ENCODE measurements at places on chromosomes 16 and 17.

- no peak for DNase-seq
Observed at GRCh38 chr17:59298521-59298920, 32.9 kb upstream of the YPEL2 start.

- DNase-seq, result no peak
Observed at GRCh38 chr17:33562792-33563191, 269.7 kb upstream of the ASIC2 start.

GRCh38 chr17:40108970-40109824, 8.8 kb upstream of the NR1D1 start:
- no peak for DNase-seq

DNA sequence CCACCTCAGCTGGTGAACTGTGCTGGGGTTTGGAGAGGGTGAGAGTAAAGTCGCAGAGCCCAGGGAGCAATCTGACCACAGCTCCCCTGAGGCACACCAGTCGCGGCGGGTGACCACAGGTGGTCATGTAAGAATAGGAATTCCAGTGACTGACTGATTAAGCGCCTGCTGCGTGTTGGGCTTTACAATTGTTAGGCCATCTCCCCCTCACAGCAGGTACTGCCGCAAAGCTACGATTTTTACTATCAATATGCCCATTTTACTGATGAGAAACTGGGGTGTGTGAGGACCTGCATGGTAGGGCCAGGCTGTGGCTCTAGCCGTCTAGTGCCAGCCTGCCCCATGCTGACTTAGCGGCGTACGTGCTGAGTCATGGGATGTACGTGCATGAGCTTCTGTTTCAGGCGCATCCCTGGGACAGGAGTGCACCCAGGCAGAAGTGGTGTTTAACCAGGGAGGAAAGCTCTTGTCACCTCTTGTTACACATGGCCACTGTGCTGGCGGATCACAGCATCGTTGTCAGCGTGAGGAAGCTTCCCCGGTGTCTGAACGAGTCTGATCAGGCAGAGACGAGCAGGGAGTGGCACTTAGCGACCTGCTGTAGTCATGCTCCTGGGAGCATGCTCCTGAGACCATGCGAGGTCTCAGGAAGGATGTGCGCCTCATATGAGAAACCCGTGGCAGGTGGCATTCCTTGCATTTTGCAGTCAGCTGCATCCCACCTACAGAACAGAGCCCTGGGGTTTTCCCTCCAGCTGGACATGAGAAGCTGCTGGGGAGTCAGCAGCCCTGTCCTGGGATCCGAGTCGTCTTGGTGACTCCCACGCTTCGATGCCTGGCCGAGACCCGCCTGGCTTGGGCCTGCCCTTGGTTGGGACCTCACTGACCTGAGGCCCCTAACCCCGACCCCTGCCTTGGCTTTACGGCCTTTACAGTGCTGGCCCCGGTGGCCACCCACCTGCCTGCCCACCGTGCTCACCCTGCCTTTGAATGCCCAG, 163.7 kb upstream of the CHMP6 start:
- no peak for DNase-seq

- DNase-seq, result no peak
Observed at GRCh38 chr16:85416228-85417109, 196.7 kb upstream of the GSE1 start.

DNA sequence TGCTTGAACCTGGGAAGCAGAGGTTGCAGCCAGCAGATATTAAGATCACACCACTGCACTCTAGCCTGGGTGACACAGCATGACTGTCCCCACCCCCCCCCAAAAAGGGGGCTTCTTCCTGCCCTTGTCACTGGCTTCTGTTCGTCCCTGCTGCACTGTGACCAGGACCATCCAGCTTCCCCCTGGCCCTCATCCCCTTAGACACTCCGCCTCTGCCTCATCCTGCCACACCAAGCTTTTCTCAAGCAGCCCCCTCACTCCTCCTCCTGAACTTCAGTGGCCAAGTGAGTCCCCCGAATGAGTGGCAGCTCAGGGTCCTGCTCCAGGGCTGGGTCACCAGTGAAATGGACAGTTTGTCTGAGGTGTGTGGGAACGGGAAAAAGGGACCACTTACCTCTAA, 177.3 kb downstream of the CPPED1 start:
- no peak for DNase-seq

DNA sequence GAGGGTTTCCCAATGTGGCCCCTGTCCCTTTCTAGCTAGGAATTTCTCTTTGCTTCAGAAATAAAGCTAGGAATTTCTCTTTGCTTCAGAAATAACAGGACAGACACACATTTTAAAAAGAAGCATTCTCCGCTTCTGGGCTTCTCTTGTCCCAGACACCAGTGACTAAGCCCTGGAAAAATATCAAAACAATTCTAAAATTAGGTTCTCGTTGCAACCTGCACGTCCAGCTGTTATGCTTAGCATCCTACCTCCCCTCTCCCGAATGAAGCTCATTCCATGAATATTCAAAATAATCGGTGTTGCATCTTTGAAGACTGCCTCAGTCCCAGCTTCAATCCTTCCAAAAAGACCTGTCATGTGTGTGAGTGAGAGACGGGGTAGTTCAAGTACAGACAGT, 45.6 kb upstream of the WSCD1 start:
- no peak for DNase-seq

DNA sequence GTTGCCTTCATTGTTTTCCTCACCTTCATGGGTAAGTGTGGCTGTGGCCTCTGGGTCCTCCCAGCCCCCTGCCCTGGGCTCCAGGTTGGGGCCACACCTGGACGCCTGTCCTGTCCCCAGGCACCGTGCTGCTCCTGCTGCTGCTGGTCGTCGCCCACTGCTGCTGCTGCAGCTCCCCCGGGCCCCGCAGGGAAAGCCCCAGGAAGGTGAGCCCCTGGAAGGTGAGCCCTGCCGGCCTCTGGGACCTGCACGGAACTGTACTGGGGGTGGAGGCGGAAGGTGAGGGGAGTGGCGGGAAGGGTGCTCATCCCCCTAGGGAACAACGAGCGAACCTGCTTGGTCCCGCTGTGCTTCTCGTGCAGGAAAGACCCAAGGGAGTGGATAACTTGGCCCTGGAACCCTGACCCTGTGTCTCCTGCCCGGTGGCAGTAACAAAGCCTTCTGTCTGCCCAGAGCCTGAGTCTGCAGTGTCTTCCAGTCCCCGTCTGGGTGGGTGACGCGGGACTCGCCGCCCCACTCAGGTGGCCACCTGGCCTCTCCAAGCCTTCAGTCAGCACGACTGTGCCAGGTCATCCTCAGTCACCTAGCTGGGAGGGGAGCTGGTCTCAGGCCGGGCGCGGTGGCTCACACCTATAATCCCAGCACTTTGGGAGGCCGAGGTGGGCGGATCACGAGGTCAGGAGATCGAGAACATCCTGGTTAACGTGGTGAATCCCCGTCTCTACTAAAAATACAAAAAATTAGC, 831 bp downstream of the SMIM22 start:
- DNase-seq, result no peak

DNA sequence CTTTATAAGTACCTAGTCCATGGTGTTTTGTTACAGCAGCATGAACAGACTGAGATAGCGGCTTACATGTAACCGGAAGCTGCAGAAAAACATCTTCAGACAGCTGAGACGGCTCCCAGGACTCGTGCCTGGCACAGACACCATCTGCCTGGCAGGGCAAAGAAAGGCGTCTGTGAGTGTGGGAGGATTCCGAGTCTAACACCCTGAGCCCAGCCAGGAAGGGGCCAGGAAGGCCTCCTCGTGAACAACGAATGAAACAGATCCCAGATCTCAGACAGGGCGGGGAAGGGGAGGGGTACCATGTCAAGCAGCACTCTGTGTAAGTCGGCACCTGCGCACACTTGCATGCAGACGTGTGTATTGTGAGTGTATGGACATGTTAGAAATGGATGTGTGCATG, 4.4 kb upstream of the CSNK1D start:
- no peak for DNase-seq

DNA sequence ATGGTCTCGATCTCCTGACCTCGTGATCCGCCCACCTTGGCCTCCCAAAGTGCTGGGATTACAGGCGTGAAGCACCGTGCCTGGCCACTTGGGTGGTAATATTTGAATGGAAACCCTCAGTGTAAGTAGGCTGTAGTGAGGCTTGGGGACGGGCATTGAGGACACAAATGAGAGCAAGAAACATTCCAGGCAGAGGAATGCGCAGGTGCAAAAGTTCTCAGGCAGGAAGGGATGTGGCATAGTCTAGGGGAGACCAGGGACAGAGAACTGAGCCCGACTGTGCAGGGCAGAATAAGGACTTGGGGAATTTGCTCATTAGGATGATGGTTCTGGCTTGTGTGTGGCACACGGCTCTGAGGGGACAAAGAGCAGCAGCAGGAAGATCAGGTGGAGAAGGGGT, 54.8 kb downstream of the GRB2 start:
- DNase-seq, result no peak

DNA sequence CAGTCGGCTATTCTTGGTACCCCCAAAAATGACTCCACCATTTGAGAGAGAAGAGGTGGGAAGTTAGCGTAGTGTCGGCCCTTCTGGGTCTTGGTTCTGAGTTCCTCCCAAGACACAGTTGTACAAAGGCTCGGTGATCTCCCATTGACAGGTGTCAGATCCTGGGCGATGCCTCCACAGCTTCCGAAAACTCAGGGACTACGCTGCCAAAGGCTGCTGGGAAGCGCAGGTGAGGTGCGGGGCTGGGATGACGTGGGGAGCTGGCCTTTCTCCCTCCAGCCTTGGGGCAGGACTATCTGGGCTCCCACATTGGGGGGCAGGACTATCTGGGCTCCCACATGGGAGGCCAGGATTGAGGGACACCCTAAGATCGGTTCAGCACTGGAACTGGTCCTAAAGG, 10.4 kb downstream of the CCNF start:
- no peak for DNase-seq

DNA sequence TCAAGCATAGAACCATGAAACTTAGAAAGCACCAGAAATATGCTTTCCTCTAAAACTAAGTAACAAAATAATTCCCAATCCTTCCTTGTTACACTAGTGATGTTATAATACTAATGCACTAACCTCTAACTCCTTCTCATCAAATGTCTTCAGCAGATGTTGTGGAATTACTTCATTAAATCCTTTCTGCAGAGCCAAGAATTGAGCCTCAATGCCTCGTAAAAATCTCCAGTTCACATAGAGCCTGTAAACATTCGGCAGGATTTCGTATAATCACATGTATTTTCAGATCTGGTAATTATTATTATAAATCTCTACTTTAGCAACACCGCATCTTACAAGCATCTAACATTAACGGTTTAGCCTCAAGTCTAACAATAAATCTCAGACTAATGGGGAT, 44.7 kb downstream of the CEP95 start:
- no peak for DNase-seq

- no peak for DNase-seq
Observed at GRCh38 chr17:35541434-35541833, 4.0 kb upstream of the SLFN12L start.

GRCh38 chr17:1957037-1957436, 68.1 kb downstream of the RTN4RL1 start:
- DNase-seq, result no peak

- no peak for DNase-seq
Observed at GRCh38 chr17:72691586-72691985, 400.9 kb downstream of the SLC39A11 start.

Data from Ammon's horn (tissue), 1 donor.